ENCODE measurements at places on chromosomes 6 and 20.

DNA sequence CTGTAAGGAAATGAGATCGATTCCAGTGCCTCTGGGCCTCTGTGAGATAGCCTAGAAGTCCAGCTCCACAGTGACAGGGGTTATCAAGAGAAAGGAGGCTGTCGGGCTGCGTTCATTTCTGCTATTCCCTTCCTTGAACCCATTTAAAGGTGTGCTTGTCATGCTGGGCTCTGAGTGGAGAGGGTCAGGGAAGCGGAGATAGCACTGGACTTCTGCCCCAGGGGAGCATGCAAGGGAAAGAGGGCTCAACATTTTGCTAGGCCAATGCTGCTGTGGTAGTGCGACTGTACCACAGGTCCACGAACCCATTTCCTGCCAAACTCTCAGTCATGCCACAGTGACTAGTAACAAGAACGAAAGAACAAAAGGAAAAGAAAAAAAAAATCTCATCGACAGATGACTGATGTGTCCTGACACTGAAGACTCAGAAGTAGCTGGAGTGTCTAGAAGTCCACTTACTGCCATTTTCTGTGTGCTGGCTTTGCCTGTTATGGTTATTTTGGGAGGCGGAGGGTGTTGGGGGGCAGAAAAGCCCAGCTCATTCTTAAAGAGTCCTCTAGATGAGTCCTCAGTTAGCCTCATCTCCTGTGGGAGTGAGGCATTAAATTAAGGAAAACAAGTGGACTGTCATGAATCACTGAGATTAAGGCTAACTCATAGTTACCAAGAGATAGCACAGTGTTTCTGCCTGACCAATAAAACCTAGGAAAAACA, 8.1 kb downstream of the NEDD9 start:
- DNase-seq: peak; percentile 27

DNA sequence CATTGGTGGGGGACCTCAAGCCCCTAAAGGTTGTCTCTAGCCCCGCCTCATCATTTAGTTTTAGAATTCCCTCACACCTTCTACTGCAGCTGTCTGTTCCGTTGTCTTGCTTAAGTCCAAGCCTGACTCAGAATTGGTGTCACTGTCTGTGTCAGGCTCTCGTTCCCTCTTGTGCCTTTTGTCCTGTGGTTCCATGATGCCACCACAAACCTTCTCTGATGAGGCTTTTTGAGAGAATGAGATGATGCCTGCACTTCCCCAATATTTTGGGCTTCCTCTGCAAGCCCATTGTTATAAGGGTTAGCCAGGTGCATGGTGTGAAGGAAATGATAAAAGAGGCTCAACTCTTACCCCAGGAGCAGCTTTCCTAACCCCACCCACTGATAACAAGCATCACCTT, 8.1 kb upstream of the AKIRIN2 start:
- DNase-seq: no peak

DNA sequence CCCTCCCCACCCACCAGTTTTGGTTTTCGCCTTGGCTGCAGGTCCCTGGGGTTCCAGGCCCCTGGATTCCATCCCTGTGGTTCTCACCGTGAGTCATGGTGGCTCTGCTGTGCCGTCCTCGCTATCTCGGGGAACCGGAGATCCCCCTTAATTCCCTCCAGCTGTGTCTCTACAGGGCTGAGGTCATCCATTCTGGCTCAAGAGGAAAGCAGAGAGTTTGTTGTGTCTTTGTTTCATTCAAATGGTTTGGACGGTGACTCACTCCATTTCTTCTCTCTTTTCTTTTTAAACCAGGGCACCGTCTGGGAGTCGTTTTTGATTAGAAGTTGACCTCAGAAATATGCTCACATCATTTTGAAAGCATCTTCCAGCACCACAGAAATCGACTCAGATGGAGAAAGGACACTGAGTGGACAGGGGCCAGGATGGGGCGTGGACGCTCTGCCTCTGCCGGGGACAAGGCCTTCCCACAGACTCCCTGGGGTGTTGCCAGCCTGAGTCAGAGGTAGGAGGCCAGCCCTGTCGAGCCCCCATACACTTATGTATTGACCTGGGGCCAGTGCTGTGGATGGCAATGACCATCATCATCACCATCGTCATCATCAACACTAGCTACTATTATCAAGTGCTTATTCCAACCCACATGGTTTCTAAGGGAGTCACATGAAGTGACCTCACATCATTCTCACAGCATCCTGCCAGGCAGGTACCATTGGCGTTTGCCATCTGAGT, 176.2 kb downstream of the NFATC2 start:
- peak; percentile 92 for DNase-seq

DNA sequence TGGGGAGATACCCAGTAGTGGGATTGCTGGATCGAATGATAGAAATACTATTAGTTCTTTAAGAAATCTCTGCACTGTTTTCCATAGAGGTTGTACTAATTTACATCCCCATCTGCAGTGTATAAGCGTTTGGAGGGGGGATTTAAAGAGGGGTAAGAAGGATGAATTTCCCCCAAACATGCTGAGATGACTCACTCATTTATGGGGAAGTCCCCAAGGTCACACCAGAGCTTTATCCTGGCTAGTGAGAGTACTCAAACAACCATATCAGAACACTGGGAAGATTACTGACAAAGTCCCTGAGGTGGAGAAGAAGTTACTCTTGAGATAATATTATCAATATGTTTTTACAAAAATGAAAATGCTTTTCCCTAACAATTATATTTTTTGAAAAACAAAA, 44.0 kb downstream of the ROS1 start:
- DNase-seq: no peak

- DNase-seq: no peak
Measured at GRCh38 chr20:22862671-22863230, 172.4 kb upstream of the SSTR4 start.

DNA sequence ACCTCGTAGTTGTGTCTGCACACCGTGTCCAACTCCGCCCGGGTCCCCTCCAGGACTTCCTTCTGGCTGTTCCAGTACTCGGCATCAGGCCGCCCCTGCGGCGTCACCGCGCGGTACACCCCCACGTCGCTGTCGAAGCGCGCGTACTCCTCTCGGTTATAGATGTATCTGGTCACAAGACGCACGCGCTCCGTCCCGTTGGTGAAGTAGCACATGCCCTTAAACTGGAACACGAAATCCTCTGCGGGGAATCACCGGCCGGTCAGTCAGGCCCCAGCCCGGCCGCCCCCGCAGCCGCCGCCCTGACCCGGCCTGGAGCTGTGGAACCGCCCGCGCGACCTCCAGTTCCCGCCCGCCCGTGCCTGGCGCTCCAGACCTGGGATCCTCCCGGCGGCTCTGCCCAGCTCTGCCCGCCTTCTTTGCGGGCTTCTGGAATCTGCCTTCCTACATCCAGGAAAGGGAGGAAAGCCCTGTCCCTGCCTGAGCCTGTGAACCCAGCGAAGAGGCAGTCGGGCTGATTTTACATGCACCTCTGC, 1.6 kb downstream of the HLA-DQB1 start:
- DNase-seq: no peak

GRCh38 chr6:11752360-11752759, 26.2 kb downstream of the ADTRP start:
- DNase-seq: no peak

DNA sequence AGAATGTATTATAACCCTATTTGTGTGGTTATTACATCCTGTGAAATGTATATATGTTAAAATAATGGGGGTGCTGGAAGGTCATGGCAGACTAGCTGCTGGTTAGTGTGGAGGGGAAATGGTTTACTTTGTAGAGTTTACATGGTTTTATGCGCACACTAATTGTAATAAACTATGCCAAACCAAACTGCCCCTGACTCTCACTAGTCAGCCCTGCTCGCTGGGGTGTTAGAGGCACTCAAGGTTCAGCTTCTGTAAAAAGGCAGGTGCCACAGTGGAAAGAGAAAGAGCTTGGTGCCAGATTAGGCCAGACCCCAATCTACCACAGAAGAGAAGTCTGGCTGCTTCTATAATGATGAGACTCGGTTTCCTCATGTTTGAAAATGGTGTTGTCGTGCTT, 52.7 kb downstream of the GOPC start:
- DNase-seq: no peak

- DNase-seq: no peak
Measured at GRCh38 chr20:37901240-37901639, 1.7 kb upstream of the VSTM2L start.

Data from hepatic stellate cell (primary cell).